NCI-H2171 treated with DMSO at 0.1 percent for 48 hours (cell line): ENCODE measurements at places on chromosomes 1 and 21.

GRCh38 chr1:162822391-162823200, 32.1 kb downstream of the HSD17B7 start:
- peak; percentile 31 for DNase-seq

DNA sequence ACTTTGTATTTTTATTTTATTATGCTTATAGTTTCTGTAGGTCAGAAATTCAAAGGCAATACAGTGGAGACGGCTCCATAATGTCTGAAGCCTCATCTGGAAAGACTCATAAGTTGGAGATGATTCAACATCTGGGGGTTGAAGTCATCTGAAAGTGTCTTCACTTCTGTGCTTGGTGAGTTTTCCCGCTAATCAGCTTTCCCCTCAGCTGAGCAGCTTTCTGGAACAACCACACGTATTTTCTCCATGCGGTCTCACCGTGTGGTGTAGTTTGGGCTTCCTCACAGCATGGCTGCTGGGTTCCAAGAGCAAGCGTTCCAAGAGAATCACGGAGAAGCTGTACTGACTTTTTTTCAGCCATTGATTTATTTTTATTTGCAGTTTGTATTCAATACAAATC, 7.6 kb upstream of the DDI2 start:
- no peak for DNase-seq

DNA sequence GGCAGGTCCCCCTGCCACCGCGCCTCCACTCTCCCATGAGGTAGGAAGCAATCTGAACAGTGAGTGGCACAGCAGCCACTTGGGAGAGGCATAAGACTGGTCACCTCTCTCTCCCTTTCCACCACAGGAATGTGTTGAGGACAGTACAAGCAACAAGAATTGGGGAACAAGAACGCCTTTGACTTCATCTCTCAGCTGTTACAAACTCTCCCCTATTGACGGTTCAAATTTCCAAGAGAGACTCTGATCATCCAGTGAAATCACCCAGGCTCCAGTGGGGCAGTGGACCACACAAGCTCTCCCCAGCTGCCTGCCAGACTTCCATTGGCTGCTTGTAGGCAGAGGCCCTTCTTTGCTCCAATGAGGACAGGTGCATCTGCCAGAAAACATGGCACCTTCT, 249.9 kb upstream of the JUN start:
- DNase-seq, result no peak

GRCh38 chr21:30714456-30714855, 4.1 kb downstream of the KRTAP21-3 start:
- DNase-seq, result no peak

GRCh38 chr1:4310396-4310923, 343.9 kb upstream of the AJAP1 start:
- no peak for DNase-seq

- DNase-seq, result no peak
Observed at GRCh38 chr1:109876617-109877316, 33.9 kb upstream of the CSF1 start.

GRCh38 chr1:45686015-45686287, 382 bp downstream of the GPBP1L1 start:
- peak; percentile 39 for DNase-seq

DNA sequence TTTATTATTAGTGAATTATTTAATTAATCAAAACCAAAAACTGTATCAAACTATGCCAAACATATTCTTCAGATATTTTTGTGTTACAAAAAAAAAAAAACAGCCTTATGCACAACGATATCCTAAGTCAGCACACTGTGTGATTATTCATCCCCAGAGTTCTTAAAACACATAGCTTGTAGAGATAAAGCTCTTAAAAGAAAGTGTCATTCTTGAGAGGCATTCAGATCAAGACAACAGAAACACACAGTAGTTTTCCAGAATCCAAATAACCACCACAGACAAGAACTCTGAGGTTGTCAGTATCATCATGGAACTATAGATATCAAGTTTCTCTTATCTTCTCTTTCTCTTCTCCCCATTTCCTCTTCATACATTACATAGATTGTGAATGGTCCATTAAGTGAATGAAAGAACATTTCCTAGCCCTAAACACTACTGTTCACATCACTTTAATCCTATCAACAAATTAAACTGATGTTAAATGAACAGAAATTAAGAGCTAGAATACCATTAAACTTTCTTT, 13.5 kb downstream of the ZZZ3 start:
- DNase-seq, result no peak

GRCh38 chr1:181656491-181656890, 173.2 kb downstream of the CACNA1E start:
- DNase-seq, result no peak
